CD4-positive, alpha-beta T cell treated with Interleukin-15 for 1 hour (primary cell): ENCODE measurements at places on chromosomes 12 and 14.
A peak's percentile ranks its signal among the peaks of the same experiment; 100 is the strongest.

- no peak for DNase-seq
Observed at GRCh38 chr12:66103016-66103913, 27.3 kb downstream of the LLPH start.

DNA sequence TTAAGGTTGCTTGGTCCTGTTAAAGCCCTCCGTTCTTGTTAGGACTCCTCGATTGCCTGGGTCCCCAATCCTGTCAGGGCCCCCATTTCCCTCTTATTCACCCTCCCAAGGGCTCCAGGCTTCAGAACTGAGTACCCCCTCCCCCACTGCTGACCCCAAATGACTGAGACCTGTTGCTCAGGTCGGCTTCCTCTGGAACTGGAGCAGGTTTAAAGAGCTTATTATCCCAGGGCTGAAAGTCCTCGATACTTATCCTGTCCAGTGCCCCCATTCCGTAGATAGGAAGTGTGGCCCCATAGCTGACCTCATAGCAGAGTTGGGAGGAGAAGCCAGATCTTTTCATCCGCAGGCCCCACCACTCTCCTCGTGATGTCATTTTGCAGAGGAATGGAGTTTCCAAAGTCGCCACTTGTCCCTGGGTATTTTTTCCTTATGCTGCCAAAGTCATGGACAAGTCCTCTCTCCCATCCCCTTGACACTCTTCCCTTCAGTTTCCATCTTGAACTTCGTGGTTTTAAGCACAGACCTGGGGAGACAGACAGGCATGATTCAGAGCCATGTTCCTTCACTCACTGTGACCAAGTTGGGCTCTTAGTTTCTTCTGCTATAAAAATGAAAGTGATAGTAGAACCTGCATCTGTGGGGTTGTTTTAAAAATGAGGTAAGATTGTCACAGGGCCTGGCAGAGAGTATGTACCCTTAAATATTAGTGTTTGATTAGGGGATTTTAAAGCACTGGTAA lies 1.2 kb downstream of the USP30 start:
- no peak for DNase-seq

DNA sequence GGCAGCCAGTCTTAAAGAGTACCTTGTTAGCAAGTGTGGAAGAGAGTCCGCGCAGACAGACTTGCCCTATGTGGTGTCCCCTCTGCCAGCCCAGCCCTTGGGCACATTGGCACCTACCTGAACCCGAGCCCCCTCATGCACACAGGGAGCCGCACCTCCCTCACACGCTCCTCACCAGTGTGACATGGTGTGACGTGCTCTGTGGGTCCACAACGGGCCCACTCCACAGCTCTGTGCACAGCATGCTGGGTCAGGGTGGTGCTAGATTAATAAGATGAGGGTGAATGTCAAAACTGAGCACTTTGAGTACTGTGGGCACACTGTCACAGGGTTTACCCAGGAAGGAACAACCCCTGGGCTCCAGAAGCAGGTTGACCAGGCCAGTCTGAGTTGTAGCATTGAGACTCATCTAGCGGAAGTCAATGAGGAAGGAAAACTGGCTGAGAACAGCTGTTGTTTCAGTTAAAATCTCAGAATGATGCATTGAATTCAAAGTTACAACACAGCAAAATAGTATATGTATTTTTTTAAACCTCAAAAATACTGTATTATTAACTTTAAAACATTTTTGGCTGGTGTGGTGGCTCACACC lies 53.4 kb upstream of the AMN start:
- DNase-seq: no peak

- no peak for DNase-seq
Observed at GRCh38 chr14:54226103-54226502, 170.7 kb upstream of the CDKN3 start.

DNA sequence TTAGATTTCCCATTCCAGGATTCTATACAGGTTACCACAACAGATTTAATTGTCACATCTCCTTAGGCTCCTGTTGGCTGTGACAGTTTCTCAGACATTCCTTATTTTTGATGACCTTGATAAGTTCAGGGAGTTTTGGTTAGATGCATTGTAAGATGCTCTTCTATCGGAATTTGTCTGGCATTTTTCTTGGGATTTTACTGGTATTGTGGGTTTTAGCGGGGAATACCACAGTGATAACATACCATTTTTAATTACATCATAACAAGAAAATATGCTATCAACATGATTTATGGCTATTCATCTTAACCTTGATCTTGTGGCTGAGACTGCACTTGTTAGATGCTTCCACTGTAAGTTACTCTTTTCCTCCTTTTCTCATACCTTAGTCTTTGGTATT lies 217.5 kb upstream of the PPFIA2 start:
- no peak for DNase-seq

DNA sequence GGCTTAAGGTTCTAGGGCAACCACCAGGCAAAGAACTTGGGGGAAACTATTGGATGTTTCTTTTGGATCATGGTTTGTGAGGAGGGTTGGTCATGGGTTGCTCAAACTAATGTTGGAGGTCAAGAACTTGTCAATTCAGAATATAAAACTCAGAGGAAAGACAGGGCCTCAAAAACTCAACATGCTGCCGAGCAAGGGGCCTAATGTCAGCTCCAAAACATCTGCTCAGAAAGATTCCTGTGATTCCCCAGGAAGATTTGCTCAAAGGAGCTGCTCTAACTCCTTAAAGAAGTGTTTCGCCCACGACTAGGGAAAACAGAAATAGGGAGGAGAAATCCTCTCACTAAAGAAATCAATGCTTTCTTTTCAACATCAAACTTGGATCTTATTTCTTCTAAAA lies 3.7 kb upstream of the IGF1 start:
- DNase-seq: no peak

GRCh38 chr12:118055865-118056773 lies 4.9 kb downstream of the WSB2 start:
- no peak for DNase-seq

DNA sequence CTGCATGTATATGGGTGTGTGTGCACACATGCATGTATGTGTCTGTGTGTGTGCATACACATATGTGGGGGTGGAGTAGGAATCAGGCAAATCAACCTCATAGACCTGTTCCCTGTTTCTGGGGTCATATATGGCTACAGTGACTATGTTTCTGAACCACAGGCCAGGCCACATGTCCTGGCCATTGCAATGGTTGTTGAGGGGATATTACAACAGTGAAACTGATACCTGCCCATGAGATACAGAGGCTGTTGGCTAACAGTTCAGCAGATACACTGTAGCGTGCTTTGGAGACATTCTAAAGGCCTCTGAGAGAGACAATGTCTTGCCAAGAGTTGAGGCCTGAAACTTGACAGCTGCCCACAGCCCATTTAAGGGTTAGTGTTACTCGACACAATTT lies 47.3 kb upstream of the FOS start:
- DNase-seq: no peak

DNA sequence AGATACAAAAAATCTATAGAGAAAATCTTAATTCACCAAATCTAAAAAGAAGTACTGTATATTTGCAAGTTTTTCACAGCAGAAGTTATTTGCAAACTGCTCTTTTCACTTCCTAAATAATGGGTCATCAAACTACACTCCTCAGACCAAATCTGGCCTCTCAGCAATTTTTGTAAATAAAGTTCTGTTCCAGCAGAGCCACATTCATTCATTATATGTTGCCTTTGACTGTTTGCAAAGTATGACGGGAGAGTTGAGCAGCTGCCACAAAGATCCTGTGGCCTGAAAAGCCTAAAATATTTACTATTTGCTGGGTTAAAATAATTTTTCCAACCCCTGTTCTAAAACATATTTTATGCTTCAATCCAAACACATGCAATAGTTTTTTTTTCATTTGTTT lies 1222.3 kb upstream of the SEL1L start:
- DNase-seq: no peak

GRCh38 chr12:2337031-2338010 lies 284.5 kb downstream of the CACNA1C start:
- DNase-seq: no peak

- DNase-seq: no peak
Observed at GRCh38 chr12:105228966-105229365, 7.0 kb downstream of the APPL2 start.

GRCh38 chr14:49999826-50000379 lies 107.0 kb downstream of the ARF6 start:
- DNase-seq: no peak

- DNase-seq: no peak
Observed at GRCh38 chr12:24436667-24437066, 487.2 kb upstream of the SOX5 start.

DNA sequence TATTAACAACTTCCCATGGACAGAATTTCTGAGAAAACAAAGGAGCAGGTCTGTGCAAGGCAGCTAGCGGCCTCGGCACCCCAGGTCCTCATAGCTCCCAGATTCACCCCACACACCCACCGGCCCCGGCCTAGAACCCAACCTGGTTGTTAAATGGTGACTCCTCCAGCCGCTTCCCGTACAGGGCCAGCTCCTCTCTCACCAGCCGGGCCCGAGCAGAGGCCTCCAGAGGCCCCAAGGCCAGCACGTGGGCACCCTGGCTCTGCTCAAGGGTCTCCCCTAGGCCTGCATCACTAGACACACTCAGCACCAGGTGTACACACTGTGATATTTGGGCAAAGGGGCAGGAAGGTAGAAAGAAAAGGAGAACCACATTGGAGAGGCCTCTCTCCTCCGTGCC lies 30.3 kb downstream of the TEP1 start:
- no peak for DNase-seq

- peak; percentile 34 for DNase-seq
Observed at GRCh38 chr12:131895640-131896079, 1.2 kb downstream of the ULK1 start.

GRCh38 chr12:89859508-89860220 lies 151.0 kb upstream of the ATP2B1 start:
- DNase-seq: peak; percentile 28

- DNase-seq: no peak
Observed at GRCh38 chr12:46832130-46832704, 6.4 kb upstream of the SLC38A4 start.

DNA sequence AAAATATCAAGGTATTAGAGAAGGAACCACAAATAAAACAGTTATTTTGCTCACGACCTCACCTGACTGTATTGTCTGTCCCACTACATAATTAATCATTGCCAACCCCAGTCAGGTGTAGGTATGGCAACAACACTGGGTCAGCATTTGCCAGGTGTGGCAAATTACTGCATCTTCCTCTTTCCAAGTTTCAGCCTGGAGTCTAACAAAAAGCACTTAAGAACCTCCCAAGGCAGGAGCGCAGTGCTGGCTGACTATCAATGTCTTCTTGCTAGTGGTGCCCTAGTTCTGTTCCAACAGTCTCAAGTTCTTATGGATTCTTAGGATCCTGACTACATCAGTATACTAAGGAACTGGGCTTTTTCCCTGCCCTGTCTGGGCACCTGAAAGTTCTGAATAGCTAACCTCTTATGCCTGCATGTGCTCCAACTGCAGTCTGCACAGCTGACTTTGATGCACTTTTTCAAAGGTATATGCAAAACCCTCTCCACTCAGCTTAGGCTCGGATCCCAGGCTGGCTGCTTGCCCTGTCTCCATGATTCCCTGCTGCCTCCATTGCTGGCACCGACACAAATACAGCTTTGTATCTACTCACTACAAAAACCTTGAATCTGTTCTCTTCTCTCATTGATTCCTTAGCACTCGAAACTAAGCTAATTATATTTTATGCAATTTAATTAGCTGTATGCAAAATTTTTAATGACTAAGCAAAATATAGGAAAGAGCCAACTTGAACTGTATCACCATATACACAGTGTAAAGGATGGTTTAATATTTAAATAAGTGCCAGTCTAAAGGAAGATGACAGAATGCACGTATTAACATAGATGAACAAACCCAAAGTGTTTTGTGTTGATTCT lies 113.3 kb downstream of the PRKD1 start:
- DNase-seq: no peak

GRCh38 chr12:83613586-83614110 lies 926.9 kb downstream of the TMTC2 start:
- DNase-seq: no peak
